Pulmonary artery endothelial cell (primary cell): ENCODE measurements at places on chromosomes 1 and 21.

DNA sequence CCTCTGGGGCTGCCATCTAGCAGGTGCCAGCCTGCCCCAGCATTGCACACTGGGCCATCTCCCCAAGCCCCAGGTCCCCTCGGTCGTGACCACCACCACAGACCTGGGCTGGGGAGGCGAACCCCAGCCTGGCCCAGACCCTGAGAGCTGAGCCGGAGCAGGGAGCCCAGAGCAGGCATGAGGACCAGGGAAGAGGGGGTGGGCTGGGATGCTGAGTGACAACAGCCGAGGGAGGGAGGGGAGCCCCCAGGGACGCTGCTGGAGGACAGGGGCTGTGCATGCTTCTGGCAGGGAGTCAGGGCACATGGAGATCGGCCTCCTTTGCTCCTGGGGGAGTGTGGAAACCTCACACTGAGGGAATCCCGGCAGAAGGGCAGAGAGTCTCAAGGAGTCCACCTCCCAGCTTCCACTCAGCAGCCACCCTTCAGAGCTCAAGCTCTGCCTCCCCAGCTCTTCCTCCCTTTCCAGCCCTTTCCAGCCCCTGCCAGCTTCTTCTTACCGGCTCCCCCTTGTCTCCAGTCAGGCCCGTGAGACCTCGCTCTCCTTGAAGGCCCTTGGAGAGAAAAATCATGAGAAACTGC lies 23.7 kb upstream of the PEF1 start:
- DNase-seq: no peak

- no peak for DNase-seq
These were observed 21.7 kb downstream of the PDXK start for GRCh38 chr21:43740497-43741156.

DNA sequence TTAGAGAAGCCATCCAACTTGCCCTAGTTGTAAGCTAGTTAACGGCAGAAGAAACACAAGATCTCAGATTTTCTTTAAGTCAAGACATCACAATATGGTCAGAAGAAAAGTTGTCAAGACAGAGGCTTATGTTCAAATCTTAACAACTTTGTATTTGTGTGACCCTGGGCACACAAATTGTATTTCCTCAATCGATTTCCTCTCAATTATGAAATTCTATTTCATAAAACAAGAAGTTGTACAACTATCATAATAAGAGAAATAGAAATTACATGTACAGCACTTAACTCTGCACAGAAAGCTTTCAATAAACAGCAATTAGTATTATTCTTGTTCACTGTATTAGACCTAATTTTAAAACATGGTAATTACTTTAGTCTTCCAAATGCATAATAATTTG lies 62.9 kb upstream of the SDC3 start:
- no peak for DNase-seq

DNA sequence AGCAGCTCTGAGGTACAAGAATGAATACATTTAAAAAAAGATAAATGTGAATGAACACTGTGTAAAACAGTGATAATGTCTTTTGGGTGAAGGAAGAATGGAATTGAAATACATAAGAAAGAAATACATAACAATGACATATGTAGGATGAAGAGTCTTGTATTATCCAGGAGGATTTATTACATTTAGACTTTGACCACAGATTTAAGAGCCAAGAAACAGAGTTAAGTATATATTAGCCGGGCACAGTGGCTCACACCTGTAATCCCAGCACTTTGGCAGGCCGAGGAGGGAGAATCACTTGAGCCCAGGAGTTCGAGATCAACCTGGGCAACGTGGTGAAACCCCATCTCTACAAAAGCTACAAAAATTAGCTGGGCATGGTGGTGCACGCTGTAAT lies 79.7 kb downstream of the SCCPDH start:
- no peak for DNase-seq

DNA sequence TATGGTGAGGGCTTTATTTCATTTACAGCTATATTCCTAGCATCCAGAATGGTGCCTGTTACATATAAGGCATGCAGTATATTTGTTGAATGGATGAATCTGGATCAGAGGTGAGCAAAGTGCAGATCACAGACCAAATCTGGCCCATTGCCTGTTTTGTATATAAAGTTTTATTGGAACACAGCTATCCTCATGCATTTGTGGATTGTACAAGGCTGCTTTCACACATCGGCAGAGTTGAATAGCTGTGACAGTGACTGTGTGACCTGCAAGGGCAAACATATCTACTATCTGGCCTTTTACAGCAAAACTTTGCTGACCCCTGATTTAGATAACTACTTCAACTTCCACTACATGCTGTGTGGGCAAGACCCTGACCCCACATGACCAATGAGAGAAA lies 54.0 kb upstream of the MRPS6 start:
- DNase-seq: no peak
